Muscle of leg (tissue), 16 donors: ENCODE measurements at places on chromosomes 3 and 15. TPM values are rescaled to one million over a fixed set of nuclear protein-coding genes. Genes with fewer than 3 reads are reported as not detected.
A peak's percentile ranks its signal among the peaks of the same experiment; 100 is the strongest.

DNA sequence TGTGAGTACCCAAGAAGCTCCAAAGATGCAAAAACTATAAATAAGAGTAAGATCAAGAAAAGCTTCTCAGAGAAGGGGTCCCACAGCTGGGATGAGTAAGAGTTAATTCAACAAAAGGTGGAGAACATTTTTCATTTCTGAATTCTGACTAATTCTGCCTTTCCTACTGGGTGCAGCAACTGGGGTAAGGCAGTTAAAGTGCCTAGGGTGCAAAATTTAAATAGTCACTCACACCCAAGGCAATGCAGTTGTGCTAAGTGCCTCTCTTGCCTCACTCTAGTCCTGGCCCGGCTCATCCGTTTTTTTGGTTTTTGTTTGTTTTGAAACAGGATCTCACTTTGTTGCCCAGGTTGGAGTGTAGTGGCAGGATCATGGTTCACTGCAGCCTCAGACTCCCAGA lies 240.2 kb downstream of the TP63 start:
- no peak for DNase-seq

PPARG gene
- total RNA-seq = 7.5 TPM

GRCh38 chr15:55267401-55268175 lies 22.0 kb downstream of the RAB27A start:
- DNase-seq = peak; percentile 22

DNA sequence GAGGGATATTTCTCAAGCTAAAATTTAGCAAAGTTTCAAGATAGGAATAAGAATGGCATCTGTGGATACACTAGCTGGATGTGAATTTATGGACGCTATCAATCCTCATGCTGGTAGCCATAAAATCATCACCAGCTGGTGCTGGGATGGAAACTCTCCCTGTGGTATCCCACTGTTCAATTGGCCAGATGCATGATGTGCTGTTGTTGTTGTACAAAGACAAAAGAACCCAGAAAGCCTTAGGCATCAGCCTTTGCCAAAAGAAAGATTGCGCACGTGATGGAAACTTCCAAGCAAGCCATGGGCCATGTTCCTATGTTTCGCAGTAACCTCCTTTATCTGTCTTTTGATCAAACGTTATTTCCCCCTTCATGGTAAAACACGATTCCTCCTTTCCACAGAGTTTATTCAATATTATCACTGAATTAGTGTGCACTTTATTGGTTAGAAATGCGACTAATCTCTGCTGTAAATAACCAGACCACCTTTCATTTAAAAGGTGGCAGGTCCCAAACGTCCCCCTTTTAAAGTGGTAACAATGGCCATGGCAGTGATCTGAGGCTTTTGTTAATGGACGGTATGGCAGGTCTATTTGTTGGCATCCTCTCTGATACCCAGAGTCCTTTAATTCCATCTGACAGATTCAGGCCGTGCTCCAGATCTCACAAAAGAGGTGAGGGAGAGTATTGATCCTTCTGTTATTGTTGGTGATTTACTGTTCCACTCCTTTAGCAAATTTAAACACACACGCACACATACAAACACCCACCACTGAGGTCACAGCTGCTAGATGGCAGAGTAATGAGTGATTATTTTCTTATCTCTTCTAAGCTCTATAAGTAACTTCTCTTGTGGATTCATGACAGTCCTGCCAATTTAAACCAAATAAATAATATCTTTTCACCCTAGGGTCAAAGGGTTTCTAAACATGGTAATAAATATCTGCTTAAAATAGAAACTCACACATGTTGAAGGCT lies 291.2 kb upstream of the KCNMB2 start:
- DNase-seq = no peak
